Omental fat pad (tissue), 4 donors: ENCODE measurements at places on chromosomes 11 and 22. TPM values are rescaled to one million over a fixed set of nuclear protein-coding genes. Genes with fewer than 3 reads are reported as not detected.

- no peak for DNase-seq
Measured at GRCh38 chr22:22316589-22316988, 72.0 kb downstream of the VPREB1 start.

GRCh38 chr11:35617687-35618496 lies at the start of gene FJX1:
Gene FJX1 (plus strand): TSS chr11:35618460. CDS start chr11:35618637, 177 bp downstream.
- no peak for DNase-seq

GRCh38 chr11:79294845-79295731 lies 145.7 kb downstream of the TENM4 start:
- DNase-seq = no peak

- DNase-seq = no peak
Measured at GRCh38 chr11:68838572-68838964, 3.1 kb downstream of the CPT1A start.

GRCh38 chr11:121592708-121593107 lies 139.9 kb upstream of the SORL1-AS1 start:
- no peak for DNase-seq

GLB1L3 gene
- total RNA-seq = not detected

RIMBP3B gene
- total RNA-seq = not detected

PHLDB1 gene
- total RNA-seq = 260 TPM

GNG3 gene
- not detected for total RNA-seq
